ENCODE measurements at places on chromosomes 4 and X.

GRCh38 chr4:168825975-168826374, 184.1 kb downstream of the CBR4 start:
- DNase-seq, result no peak

DNA sequence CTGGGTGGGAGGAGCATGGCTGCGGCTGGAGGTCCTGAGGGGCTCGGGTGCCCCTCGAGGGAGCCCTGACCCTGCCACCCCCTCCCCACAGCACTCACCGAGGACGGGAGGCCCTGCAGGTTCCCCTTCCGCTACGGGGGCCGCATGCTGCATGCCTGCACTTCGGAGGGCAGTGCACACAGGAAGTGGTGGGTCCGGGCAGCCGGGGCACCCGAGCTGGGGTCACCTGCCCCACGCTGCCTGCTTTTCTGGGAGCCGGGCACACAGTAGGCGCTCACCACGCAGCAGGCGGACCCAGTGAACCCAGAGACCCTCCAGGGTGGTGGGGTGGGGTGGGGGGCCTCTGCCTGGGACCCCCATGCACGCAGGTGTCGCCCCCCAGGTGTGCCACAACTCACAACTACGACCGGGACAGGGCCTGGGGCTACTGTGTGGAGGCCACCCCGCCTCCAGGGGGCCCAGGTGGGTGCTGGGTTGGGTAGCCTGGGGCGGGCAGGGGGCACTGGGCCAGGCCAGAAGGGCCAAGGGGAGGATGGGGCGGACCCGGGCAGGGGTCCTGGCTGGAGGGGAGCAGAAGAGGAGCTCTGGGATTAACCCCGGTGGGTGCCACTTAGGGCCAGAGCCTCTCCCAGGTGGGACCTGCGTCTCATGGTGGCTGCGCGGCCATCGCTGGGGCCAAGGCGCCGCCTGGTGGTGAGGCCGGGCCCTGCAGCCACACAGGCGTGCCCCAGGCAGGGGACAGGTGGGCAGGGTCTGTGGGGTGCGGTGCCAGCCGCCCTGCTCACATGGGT, 1.4 kb downstream of the HGFAC start:
- DNase-seq, result peak; percentile 56

DNA sequence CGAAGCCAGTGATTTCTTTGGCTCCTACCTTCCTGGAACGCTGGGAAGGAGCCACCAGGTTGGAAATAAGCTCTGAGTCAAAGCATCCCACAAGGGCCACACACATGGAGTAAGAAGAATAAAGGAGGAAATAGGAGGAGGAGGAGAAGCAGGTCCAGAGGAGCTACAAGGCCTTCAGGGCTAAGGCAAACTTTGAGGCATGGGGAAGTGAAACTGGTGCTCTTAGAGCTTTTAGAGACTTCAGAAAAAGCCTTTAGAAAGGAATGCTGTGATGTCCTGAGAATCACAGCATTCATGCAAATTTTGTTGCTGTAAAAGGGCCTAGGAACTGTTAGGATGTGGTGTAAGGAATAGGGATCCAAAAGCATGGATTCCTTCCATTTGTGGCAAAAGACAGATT, 135.9 kb upstream of the ARHGEF9 start:
- DNase-seq, result no peak

- no peak for DNase-seq
Observed at GRCh38 chr4:138857416-138857815, 158.2 kb upstream of the NOCT start.

DNA sequence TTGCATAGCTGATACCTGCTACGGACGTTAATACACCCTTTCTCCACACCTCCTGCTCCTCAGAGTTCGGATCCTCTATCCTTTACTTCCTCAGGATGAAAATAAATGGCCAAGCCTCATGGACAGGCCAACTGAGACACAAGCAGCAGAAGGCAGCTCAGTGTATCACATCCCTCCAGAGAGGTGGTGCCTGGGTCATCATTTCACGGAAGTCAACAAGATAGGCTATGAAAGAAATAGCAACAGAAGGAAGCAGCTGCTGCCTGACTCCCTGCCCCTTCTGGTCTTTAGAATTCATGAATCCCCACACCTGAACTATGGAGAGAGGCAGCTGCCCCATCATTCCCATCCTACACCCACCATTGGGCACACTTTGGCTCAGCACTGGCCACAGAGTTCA, 267.1 kb upstream of the ETNPPL start:
- DNase-seq, result no peak

GRCh38 chr4:25442863-25443307, 65.8 kb downstream of the ANAPC4 start:
- no peak for DNase-seq

DNA sequence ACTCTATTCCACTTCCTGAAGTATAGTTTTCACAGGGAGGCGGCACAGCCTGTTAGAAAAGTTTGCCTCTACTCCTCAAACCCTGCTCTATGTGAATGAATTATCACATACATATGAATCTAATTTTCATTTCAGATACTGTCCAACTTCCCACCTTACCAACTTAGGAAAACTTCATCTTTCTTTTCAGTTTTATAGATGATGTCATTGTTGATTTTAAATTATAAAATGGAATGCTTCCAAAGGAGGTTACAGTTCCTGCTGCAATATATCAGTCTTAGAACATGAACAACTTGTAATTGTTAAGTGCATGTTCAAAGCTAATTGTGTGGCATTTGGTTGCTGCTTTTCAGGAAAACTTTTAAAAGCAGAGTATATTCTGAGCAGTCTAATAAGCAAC, 92.4 kb downstream of the NEUROG2 start:
- DNase-seq, result no peak

DNA sequence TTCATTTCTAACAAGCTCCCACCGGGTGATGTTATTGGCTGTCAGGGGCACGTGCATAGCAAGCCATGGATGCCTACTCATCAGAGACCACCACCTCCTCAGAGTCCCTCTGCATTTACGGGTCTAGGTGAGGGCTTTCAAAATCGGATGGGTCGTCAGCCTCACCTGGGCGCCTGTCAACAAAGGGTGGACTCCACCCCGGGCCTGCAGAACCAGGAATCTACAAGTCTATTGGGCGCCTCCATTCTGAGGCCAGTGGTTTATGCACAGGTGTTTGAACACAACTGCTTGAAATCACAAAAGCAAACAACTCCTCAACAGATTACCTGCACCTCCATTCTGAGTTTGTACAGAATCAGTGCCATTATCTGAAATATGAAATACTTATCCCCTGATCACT, 318.9 kb downstream of the PTTG2 start:
- no peak for DNase-seq

GRCh38 chr4:140903522-140904475, 147.6 kb upstream of the TBC1D9 start:
- no peak for DNase-seq

GRCh38 chrX:107454302-107454701, 4.8 kb downstream of the FRMPD3 start:
- DNase-seq, result no peak

GRCh38 chr4:135418353-135418752, 1216.8 kb upstream of the PABPC4L start:
- DNase-seq, result no peak

- DNase-seq, result no peak
Observed at GRCh38 chr4:144711700-144712456, 65.9 kb downstream of the HHIP start.

DNA sequence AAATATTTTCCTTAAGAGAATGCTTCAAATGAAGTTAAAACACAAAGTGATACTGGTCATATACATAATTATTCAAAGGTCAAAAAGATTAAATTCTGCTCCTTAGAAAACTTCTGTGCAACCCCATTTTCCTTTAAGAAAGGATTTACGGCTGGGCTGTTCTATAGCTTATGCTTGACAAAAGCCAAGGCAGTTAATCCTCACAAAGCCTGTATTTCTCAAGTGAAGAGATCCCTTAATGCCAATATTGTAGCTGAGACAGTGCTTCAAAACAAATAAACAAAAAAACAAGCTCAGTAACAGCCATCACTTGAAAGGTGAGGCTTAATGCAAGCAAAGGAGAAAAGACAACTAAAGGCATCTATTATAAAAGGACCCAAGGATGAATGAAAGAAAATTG, 42.5 kb downstream of the BTC start:
- DNase-seq, result no peak

DNA sequence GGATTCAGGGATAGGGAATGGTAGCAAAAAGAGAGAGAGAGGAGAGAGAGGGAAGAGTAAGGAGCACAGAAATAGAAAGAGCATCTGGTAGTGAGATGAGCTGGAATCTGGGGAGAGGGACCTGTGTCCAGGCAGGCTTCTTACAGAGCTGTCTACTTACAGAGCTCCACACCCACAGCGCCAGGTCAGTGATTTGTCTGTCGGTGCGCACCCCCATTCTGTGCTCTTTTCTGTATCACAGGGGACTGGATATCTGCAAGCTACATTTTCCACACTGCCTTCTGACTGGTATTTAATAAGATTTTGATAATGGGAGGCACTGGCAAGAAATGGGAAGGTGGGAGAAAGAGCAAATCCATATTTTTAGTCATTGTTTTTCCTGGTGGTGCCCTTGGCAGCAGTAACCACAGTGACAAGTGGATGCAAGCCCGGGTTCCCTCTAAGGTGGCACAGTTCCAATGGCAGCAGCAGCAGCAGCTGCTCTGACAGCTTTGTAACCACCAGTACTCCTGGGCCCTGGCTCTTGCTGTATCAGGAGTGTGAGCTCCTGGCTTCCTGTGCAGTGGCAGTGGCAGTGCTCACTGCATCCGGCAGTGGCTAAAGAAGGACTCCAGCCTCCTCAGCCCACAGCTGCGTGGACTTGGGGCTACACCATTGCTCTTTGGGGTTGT, 300.5 kb downstream of the TRIML1 start:
- DNase-seq, result no peak

GRCh38 chr4:110629780-110630687, 7.2 kb upstream of the PITX2 start:
- no peak for DNase-seq

DNA sequence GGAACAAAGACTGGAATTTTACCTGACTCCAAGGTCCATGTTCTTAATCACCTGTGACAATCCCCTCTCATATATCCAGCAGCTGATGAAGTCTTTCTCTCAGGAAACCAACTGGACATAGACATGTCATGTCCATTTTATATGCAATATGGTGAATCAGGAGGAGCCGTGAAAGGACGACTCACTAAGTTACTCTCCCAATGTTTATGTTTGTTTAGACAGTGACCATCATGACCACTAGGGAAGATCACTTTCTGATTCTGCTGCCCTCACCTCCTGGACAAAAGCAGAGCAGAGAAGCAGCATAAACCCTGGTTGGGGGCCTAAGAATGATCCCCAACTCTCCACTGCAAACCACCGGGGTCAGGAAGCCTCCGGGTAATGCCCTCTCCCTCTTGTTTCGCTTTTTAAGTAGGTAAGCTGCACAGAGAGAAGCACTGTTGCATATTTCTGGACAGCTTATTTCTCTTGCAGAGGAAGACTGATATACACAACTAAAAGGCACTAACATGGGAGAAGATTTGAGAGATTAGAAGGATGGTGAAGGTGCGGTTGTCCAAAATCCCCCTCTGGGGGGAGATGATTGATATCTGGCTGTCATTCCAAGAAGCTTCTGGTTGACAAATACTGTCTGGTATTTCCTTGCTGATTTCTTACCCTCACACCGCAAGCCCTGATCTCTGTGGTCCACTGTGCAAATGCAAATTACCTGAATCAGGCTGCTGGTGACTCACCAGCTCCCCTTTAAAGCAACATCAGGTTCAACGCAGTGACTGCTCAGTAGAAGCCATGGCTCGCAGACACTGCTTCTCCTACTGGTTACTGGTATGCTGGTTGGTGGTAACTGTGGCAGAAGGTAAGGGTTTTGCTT, at the start of gene ODAPH:
Gene ODAPH, plus strand, starts transcription at position 773 of the 871 bp plus-strand sequence. Its CDS starts 17 bp downstream, at position 790.
- DNase-seq, result peak; percentile 3

DNA sequence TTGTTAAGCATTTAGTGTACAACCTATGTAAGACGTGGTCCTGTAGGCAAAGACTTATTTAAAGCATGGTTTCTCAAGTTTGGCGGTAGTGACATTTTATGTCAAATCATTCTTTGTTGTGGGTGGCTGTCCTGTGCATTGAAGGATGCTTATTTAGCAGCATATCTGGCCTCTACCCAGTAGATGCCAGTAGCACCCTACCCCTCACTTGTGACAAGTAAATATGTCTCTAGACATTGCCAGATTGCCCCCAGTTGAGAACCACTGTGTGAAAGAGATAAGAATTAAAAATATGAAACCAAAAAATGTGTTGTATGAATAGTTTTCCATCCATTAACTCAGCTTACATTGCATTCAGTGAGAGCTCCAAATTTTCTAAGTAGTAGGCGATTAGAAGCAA, 25.5 kb downstream of the MMAA start:
- DNase-seq, result no peak

Data from stimulated activated CD4-positive, alpha-beta T cell treated with anti-CD3 and anti-CD28 coated beads, Interleukin-12 subunit alpha, Interleukin-12 subunit beta, amount 100 ng/mL, for 24 hours (primary cell).